ENCODE measurements at places on chromosomes 7 and 10.

DNA sequence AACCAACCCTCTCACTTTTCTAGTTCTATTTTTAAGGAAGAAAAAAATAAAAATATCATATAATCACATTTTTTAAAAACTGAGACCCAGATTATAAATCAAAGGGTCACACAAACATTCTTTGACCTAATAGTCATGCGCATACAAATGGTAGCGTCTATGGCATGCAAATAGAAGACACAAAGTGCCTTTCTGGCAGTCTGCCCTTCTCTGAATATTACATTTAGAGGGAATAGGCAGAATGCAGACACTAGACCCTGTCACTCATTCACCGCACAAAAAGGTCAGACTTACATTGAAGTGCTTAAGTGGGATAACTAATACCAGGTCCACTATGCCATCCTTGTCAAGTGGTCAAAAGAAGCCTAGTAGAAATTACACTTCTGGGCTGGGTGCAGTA is 26.5 kb upstream of the FHIP2A start:
- DNase-seq = no peak

- no peak for DNase-seq
Measured at GRCh38 chr7:11865671-11866070, 33.7 kb upstream of the THSD7A start.

- DNase-seq = no peak
Measured at GRCh38 chr10:132659206-132660091, 121.9 kb downstream of the INPP5A start.

- DNase-seq = no peak
Measured at GRCh38 chr7:106326594-106327537, 42.1 kb upstream of the NAMPT start.

- DNase-seq = no peak
Measured at GRCh38 chr10:125102821-125103220, 57.5 kb downstream of the CTBP2 start.

GRCh38 chr10:125742465-125742864 is 23.0 kb downstream of the EDRF1 start:
- no peak for DNase-seq

- no peak for DNase-seq
Measured at GRCh38 chr10:98270786-98271185, 2.8 kb upstream of the LOXL4 start.

DNA sequence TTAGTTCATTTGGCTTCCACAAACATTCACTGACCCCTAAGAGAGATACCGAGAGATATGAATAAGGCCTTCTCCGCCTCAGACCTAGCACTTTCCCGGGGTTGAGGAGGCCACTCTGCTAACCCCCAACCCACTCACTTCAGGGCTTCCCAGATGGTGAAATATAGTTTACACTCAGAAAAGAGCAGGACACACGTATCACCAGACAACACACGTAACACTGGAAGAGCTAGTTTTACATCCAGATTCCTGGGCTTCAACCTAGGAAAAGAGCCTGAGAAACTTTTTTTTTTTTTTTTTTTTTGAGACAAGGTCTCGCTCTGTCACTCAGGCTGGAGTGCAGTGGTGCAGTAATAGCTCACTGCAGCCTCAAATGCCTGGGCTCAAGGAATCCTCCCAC is 15.2 kb upstream of the DLG5 start:
- no peak for DNase-seq

DNA sequence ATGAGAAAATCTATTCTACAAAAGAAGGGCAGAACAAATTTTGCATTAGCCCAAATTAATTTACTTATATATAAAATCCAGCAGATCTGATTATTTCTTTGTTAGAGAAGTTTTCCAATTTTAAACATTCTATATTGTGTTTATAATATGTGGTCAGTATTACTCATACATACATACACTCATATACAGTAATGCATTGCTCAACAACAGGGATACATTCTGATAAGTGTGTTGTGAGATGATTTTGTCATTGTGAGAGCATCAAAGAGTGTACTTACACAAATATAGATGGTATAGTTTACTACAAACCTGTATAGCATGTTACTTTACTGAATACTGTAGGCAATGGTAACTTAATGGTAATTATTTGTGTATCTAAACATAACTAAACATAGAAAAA is 239.6 kb upstream of the ETV1 start:
- no peak for DNase-seq

- no peak for DNase-seq
Measured at GRCh38 chr7:78315119-78315518, 516.5 kb downstream of the PHTF2 start.

All from NCI-H446 (cell line).